ENCODE measurements at places on chromosomes 2 and 18.
A peak's percentile ranks its signal among the peaks of the same experiment; 100 is the strongest.

DNA sequence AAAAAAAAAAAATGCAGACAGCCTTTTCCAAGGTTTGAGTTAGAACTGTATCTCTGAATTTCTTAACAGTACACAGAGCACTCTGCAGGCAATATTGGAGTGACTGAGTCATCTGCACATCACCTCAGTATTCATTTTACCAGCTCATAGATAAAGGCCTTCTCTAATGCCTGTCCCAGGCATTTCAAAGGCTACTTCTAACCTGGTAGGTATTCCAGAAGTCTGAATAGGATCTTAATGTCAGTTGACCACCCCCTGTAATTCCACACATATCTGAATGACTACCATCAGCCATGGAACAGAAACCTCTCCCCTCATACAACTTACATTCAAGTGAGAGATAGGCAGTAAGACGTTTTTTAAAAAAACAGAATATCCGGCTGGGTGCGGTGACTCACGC, 9.0 kb downstream of the METTL21A start:
- H3K36me3 ChIP-seq = peaks cover 9% of the 10 kb centered on the region
- no peak overlapping the region for H3K27ac ChIP-seq
- no peak for DNase-seq
- no peak overlapping the region for H3K4me3 ChIP-seq

DNA sequence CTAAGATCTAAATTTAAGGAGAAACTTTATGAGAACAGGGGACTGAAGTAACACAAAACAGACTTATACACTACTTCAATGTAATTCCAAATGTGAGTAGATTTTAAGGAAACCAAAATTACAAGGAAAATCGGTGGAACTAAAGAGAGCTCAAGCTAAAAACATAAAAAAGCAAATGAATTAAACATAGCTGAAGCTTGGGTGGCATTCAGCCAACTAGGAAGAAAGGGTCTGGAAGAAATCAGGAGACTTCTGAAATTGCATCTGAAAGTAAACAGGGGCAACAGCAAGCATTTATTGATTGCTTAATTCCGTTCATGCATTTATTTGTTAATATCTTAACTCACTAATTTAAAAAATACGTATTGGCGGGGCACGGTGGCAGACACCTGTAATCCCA, 727.3 kb upstream of the PKDCC start:
- H3K36me3 ChIP-seq = no peaks in the 10 kb centered on the region
- no peak overlapping the region for H3K27ac ChIP-seq
- no peaks in the 10 kb centered on the region for H3K4me1 ChIP-seq
- no peak for DNase-seq
- no peak overlapping the region for H3K4me3 ChIP-seq

GRCh38 chr2:102392942-102393341, 30.0 kb upstream of the IL18RAP start:
- no peak overlapping the region for H3K27ac ChIP-seq
- peaks cover 2% of the 10 kb centered on the region for H3K36me3 ChIP-seq
- no peak overlapping the region for H3K4me3 ChIP-seq
- DNase-seq = no peak
- no peaks in the 10 kb centered on the region for H3K27me3 ChIP-seq

GRCh38 chr2:64773461-64774118, 119.9 kb upstream of the SERTAD2 start:
- H3K27ac ChIP-seq = no peak overlapping the region
- H3K27me3 ChIP-seq = no peaks in the 10 kb centered on the region

DNA sequence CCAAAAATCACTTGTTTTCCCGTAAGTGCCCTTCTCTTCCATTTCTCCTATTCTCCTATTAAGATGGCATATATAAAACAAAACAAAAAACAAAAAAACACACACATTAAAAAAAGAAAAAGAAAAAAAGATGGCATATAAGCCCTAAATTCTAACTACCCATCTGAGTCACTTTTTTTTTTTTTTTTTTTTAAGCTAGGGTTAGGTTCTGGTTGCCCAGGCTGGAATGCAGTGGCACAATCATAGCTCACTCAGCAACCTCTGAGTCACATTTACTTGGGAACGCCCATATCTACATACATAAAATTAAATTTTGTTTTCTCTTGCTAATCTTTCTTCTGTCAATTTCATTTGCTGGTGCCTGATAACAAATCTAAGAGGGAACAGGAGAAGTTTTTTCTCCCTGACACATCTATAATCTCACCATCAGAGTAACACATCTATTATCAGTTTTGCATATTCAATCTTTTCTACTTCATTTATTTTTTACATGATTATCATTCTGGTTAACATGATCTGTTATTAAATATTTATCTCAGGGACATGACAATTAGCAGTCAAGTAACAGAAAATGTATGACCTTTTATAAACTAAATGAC, 52.1 kb downstream of the EEF1B2 start:
- H3K4me3 ChIP-seq = no peak overlapping the region
- no peaks in the 10 kb centered on the region for H3K36me3 ChIP-seq
- no peak overlapping the region for H3K27ac ChIP-seq
- peaks cover 8% of the 10 kb centered on the region for H3K4me1 ChIP-seq
- peaks cover 9% of the 10 kb centered on the region for H3K27me3 ChIP-seq
- no peak for DNase-seq

DNA sequence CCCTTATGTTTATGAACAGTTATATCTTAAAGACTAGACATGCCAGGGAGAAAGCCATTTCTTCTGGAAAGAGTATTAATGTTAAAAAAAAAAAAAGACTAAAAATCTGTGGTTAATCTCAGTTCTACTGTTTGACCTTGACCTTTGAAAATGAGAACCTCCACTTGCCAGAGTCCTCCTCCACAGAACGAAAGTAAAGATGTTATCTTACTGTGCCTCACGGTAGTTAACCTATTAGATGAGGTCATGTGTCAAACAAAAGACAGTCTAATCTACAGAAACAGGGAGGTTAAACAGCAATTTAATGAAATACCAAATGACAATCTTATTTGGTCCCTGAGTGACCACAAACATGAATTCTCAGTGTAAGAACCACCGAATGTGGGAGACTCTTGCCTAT, 51.2 kb downstream of the SLC14A2 start:
- no peak for DNase-seq
- H3K4me3 ChIP-seq = peak overlapping the region; percentile 66
- H3K4me1 ChIP-seq = peaks cover 48% of the 10 kb centered on the region
- H3K27me3 ChIP-seq = no peaks in the 10 kb centered on the region

DNA sequence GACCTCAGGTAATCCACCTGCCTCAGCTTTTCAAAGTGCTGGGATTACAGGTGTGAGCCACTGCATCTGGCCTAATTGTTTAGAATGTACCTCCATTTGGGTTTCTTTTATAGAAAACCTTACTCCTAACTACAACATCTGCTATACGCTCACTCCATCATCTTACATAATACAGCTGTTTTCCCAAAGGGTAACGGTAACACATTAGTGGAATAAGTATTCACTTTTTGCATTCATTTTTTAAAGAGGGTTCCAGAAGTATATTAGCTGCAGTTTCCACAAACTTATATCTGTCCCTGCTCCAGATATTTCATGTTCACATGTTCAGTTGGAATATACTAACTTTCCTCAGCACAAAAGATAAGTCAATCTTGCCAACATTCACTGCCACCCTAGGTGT, 640.1 kb upstream of the FSHR start:
- no peaks in the 10 kb centered on the region for H3K4me1 ChIP-seq
- no peak overlapping the region for H3K27ac ChIP-seq
- H3K27me3 ChIP-seq = no peaks in the 10 kb centered on the region
- no peak for DNase-seq

GRCh38 chr2:135821190-135821589, 15.8 kb downstream of the LCT start:
- no peak overlapping the region for H3K27ac ChIP-seq
- no peak overlapping the region for H3K4me3 ChIP-seq
- DNase-seq = no peak
- peaks cover 7% of the 10 kb centered on the region for H3K4me1 ChIP-seq
- H3K36me3 ChIP-seq = no peaks in the 10 kb centered on the region

DNA sequence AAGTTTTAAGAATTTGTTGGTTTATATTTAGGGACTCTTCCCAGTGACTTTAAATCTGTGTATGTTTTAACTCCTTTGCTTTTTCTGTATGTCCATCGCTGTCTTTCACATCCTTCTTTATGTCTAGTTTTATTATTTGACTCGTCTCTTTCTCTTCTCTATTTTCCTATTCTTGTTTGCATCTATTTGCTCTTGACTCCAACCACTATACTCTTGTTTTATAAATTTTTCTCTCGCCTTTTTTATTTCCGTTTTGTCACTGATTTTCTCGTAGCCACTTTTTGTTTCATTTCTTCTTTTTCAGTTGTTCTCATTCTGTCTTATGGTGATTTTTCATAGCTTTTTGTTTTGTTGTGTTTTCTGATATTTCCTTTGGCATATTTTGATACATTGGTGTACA, 170.5 kb upstream of the NETO1 start:
- H3K4me3 ChIP-seq = no peak overlapping the region
- H3K27ac ChIP-seq = no peak overlapping the region
- no peaks in the 10 kb centered on the region for H3K27me3 ChIP-seq
- no peaks in the 10 kb centered on the region for H3K36me3 ChIP-seq
- H3K4me1 ChIP-seq = no peaks in the 10 kb centered on the region

GRCh38 chr2:20573620-20574422, 77.1 kb downstream of the HS1BP3 start:
- peaks cover 2% of the 10 kb centered on the region for H3K36me3 ChIP-seq
- DNase-seq = no peak

- no peaks in the 10 kb centered on the region for H3K27me3 ChIP-seq
- peaks cover 2% of the 10 kb centered on the region for H3K36me3 ChIP-seq
- H3K4me3 ChIP-seq = no peak overlapping the region
- no peak overlapping the region for H3K27ac ChIP-seq
- H3K4me1 ChIP-seq = no peaks in the 10 kb centered on the region
- DNase-seq = no peak
Measured at GRCh38 chr18:55245211-55245614, 286.0 kb upstream of the CCDC68 start.

- no peaks in the 10 kb centered on the region for H3K36me3 ChIP-seq
- no peaks in the 10 kb centered on the region for H3K4me1 ChIP-seq
- H3K27ac ChIP-seq = no peak overlapping the region
- DNase-seq = no peak
- no peaks in the 10 kb centered on the region for H3K27me3 ChIP-seq
Measured at GRCh38 chr2:83850071-83850725, 608.9 kb downstream of the SUCLG1 start.

GRCh38 chr18:11884396-11885030, 23.6 kb downstream of the MPPE1 start:
- peaks cover 4% of the 10 kb centered on the region for H3K36me3 ChIP-seq
- peaks cover 2% of the 10 kb centered on the region for H3K4me1 ChIP-seq
- H3K4me3 ChIP-seq = peak overlapping the region; percentile 3

GRCh38 chr2:219274361-219274921, 4.7 kb upstream of the DNAJB2 start:
- H3K27ac ChIP-seq = no peak overlapping the region
- H3K27me3 ChIP-seq = peaks cover 9% of the 10 kb centered on the region
- no peak for DNase-seq
- no peak overlapping the region for H3K4me3 ChIP-seq
- peaks cover 18% of the 10 kb centered on the region for H3K4me1 ChIP-seq
- H3K36me3 ChIP-seq = peaks cover 2% of the 10 kb centered on the region

DNA sequence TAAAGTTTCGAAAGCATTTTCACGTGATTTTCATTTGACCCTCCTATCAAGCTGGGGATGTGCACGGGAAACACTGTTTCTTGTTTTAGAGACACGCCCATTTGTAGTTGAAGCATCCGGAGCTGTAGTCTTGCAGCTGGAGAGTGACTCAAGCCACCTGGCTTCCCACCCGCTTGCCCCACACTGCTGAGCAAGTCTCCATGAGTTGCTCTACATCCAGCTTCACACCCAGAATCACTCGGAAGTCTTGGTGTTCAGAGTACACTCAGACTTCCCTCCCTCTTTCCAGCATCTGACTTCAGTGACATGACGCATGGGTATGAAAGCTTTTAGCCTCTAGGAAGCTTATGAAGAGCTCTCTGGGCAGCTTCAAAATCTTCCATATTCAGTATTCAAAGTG, 262.4 kb downstream of the NBAS start:
- no peak overlapping the region for H3K27ac ChIP-seq
- DNase-seq = no peak
- peaks cover 19% of the 10 kb centered on the region for H3K4me1 ChIP-seq
- no peaks in the 10 kb centered on the region for H3K27me3 ChIP-seq
- no peak overlapping the region for H3K4me3 ChIP-seq
- H3K36me3 ChIP-seq = peaks cover 29% of the 10 kb centered on the region

GRCh38 chr2:232345251-232345650, 33.3 kb upstream of the ALPP start:
- no peak overlapping the region for H3K27ac ChIP-seq
- H3K27me3 ChIP-seq = no peaks in the 10 kb centered on the region
- H3K4me3 ChIP-seq = no peak overlapping the region
- no peak for DNase-seq
- no peaks in the 10 kb centered on the region for H3K36me3 ChIP-seq
- H3K4me1 ChIP-seq = peaks cover 8% of the 10 kb centered on the region

DNA sequence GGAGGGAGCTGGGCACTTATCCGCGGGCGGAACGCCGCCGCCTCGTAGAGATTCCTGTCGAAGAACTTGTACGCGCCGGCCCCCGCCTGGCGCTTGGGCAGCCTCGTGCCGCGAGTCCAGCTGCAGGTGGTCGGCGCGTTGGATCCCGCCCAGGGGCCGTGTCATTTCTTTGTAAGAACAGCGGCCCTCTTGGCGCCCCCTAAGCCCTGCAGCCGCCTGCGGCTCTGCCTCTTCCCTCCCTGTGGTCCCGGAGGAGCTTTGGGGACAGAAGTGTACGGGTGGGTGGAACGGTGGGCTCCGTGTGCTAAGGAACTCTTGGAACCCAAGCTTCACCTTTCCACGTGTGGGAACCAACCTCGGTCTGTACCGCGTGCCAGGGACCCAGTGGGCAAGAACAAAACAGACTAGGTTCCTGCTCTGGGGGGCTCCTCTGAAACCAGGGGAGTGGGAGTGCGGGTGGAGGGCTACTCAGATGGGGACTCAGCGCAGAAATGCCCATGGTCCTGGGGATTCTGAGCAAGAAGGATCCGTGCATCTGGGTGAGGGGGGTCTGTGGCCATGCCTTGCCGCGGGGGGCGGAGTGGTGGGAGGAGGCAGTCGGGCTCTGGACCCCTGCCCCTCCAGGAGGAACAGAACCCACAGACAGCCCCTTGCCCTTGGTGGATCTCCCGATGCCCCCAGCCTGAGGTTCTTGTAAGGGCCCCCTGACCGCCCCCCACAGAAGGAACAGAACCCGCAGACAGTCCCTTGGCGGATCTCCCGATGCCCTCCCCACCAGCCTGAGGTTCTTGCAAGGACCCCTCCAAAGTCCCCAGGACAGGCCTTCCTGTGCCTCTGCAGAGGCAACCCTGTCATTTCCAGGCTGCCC, 1.5 kb downstream of the GPC1 start:
- peaks cover 7% of the 10 kb centered on the region for H3K4me1 ChIP-seq
- peak overlapping the region; percentile 81 for H3K4me3 ChIP-seq
- peaks cover 25% of the 10 kb centered on the region for H3K27me3 ChIP-seq

GRCh38 chr2:190540048-190540447, 5.5 kb upstream of the NEMP2 start:
- no peak overlapping the region for H3K4me3 ChIP-seq
- H3K36me3 ChIP-seq = peaks cover 4% of the 10 kb centered on the region
- H3K4me1 ChIP-seq = peaks cover 3% of the 10 kb centered on the region
- no peak overlapping the region for H3K27ac ChIP-seq
- DNase-seq = no peak
